HS-27A (cell line): ENCODE measurements at places on chromosomes 1 and 21.

DNA sequence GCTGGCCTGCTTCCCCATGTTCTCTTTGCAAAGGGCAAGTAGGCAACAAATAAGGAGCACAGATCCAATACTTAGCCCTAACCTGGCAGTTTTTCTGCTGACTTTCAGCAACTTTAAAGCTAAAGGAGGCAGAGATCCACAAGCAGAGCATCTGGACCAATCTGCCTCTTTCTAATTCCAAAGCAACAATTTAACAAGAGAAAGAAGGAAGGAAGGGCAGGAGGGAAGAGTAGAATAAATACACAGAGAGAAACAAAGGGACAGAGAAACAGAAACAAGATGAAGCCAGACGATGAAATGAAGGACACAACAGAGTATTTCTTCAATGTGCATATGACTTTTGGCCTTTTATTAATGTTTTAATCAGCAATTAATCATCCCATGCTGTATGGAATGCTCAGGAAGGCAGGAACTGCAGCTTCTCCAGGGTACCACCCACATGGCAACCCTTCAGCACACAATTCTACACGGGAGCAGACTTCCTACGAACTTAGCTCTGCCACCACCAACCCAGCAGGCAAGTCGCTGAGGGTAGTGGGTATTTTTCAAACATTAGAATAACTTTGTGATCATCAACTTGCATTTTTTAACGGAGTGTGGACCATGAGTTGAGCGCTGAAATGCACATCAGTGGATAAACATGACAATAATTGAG, 15.3 kb downstream of the CLCC1 start:
- no peak for DNase-seq

GRCh38 chr1:18496497-18497235, 15.9 kb downstream of the KLHDC7A start:
- no peak for DNase-seq

GRCh38 chr1:172325531-172325930, 95.0 kb upstream of the C1orf105 start:
- DNase-seq = no peak

- no peak for DNase-seq
Measured at GRCh38 chr1:33326785-33327184, 5.9 kb upstream of the A3GALT2 start.

GRCh38 chr21:28953247-28953646, 39.4 kb downstream of the LTN1 start:
- DNase-seq = no peak

DNA sequence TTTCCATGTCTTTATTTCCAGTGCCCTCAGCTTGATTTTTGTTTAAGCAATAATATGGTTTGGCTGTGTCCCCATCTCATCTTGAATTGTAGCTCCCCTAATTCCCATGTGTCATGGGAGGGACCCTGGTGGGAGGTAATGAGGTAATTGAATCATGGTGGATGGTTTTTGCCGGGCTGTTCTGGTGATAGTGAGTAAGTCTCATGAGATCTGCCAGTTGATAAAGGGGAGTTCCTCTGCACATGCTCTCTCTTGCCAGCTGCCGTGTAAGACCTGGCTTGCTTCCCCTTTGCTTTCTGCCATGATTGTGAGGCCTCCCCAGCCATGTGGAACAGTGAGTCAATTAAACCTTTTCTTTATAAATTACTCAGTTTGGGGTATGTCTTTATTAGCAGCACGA, 559.6 kb upstream of the ADAMTS5 start:
- no peak for DNase-seq

GRCh38 chr1:100683448-100684349, 35.8 kb upstream of the VCAM1 start:
- DNase-seq = no peak

DNA sequence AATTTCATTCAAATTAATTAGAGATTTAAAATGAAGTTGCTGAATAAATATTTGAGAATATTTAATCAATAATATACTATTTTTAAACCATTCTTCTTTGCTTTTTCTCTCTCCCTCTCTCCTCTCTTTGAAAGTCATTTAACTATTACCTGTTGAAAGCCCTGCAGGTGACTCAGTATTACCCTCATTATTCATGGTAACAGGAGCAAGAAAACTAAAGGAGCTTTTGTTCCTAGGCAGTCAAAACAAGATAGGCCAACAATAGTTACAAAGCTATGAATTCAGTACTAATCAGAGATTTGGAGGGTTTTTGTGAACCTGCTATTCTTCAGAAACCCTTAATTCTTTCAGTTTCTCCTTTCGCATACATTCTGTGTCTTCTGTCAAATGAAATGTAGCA, 721.3 kb upstream of the NCAM2 start:
- DNase-seq = no peak

DNA sequence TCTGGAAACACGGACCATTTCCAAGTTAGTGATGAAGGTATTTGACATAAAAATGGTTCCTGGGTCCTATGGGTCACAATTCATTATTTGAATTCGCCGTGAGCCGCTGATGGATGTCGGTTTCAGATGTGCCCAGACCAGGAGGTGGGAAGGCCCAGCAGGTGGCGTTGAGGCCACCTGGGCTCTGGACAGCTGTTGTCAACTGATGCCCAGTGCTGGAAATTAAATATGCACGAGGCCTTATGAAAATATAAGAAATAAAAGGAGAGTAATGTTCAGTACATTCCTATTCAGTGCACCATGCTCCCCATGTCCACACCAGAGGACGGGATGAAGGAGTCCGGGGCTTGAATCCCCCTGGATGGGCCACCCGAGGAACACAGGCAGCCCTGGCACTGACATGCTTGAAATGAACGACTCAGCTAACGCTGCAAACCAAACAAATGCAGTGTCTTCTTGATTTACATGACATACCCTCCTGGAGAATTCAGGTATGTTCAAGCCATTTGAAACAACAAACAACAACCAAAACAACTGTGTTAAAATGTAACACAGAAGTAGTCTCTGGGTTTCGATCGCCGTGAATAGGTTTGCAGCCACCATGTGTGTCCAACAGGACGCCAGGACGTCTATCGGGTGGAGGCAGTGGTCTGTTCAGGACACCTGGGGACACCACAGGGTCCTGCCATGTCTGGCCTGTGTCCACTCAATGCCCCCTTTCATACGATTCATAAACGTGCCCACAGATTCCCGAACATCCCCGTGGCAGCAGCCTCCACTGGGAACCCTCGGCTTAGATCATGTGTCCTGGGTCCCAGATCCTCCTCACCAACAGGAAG, 6.1 kb downstream of the TFF3 start:
- no peak for DNase-seq

DNA sequence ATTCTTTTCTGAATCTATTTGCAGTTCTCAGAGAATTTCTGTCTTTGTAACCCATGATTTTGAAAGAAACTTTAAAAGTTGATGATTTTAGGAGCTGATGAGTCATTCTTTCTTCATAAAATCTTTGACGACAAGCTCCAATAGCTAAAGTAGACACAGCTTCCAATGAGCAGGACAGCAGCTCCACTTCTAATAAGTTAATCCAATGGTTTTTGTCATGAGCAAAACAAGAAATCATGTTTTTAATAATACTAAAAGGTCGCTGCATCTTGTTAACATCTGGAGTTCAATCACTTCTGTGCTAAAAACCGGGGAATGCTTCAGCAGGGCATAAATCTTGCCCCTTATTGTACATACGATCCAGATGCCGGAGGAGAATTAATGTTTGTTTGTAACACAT, 48.9 kb upstream of the GORAB start:
- no peak for DNase-seq

GRCh38 chr1:230103306-230104173, 36.5 kb downstream of the GALNT2 start:
- no peak for DNase-seq

DNA sequence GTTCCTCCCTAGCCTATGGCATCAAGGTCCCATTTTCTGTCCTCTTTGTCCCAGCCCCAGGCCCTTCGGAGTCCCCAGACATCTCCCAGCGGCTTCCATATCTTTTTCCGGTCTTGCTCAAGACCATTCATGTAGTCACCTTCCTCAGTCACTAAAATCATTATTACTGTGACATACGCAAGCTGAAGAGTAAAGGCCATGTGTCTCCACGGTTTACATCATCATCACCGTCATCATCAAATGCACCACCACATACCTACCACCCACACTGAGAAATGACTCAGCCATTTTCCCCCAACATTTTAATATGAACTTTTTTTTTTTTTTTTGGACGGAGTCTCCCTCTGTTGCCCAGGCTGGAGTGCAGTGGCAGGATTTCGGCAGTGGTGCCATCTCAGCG, 43.4 kb downstream of the FHAD1 start:
- DNase-seq = no peak

DNA sequence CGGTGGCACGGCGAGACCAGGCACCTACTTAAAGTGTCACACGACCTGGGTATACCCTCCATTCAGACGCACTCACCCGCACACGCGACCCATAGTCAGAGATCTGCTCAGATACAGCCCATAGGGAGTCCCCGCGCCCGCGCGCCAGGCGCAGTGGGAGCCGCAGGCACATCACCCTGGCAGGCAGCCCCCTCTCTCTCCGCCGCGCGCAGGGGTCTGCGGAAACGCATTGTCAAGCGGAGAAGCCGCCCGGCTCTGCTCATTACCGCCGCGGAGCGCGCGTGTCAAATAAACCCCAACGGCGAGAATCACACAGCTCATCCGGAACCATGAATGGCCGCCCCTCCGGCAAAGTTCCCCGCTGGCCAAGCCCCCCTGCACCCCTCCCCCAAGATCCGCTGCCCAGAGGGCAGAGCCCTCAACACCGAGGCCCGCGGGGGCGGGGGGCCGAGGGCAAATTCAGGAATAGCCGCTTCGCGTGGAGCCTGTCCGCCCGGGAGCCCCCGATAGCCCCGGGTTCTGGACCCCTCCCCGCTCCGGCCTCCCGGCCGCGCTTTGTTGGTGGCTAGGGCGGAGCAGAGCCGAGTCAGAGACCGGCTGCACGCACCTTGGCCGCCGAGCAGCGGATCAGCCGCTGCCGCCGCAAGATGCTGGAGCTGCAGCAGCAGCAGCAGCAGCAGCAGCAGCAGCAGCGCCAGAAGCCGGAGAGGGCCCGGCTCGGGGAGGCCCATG, 522 bp downstream of the LRP8 start:
- no peak for DNase-seq

- DNase-seq = no peak
Measured at GRCh38 chr1:29883411-29883832, 647.1 kb downstream of the PTPRU start.

GRCh38 chr1:201517631-201518030, 10.7 kb upstream of the CSRP1 start:
- no peak for DNase-seq

DNA sequence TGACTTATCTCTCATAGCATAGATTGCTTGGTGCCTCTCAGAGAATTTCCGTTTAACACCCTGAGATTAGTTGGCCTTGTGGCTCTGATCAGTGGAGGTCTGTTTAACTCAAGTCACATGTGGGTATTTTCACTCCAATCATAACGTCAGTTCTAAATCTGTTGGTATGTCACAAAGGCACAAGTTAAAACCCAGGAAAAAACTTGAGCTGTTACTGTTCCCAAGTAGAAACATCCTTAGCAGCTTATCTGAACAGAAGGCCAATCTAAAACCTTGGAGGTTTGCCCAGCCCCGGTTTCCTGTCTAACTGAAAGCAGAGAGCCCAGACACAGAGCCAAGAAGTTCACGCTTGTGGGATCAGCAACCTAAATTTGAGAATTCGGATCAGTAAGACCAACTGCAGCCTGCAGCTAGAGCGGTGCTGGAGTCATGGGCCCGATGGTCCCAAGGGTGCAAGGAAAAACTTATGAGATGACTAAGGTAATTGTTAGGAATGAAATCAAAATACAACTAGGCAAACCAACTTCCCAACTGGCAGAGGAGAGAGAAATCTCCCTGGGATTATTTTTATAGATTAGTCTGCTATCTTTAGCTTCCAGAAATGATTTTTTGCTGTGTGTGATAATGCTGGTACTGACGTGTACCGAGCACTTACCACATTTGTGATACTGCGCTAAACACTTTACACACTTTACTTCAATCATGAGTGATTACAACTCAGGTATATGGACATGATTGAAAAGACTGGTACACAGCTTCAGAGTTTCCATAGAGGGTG, 90.2 kb upstream of the C1orf21 start:
- DNase-seq = peak; percentile 69

GRCh38 chr1:13759072-13759471, 59.1 kb downstream of the PRDM2 start:
- no peak for DNase-seq

- DNase-seq = no peak
Measured at GRCh38 chr1:245332513-245332912, 177.7 kb downstream of the KIF26B start.

DNA sequence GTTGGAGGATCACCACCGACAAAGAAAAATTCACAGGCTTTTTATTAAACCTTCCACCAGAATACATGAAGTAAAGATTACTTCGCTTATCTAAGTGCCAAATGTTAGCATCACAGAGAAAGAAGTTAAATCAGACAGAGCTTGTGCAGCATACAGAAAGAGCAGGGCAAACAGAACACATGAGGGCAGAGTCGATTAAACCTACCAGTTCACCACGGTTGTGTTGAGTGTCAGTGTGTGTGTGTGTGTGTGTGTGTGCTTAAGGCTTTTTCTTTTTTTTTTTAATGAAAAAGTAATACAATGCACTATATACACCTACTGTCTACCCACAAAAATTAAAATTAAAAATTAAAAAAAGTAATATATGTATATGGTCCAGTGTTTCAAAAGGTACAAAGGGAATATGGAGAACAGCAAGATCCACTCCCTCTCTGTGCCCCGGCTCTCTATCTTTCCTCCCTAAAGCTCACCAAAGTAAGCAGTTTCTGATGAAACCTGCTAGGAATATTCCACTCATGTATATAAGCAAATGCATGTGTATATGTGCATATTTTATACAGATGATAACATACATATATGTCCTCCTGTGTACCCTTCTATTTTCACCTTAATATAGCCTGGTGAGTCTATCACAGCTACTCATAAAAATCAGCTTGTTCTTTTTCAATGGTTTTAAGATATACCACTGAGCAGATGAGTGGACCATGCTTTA, 17.7 kb downstream of the YIPF1 start:
- no peak for DNase-seq

DNA sequence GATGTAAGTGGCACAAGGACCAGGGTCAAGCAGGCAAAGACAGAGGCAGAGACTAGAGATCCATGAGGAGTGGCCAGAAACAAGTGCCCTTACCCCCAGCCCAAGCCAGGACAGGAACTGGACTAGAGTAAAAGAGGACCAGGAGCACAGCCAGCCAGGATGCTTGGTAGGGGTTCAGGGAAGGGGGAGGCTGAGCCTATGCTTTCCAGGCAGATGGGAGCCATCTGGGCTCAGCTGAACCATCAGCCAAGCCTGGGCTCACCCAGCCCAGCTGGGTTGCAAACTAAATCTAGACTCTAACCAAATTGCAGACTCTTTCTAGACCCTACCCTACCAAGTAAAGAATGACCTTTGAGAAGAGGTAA, 15.2 kb downstream of the PDZK1IP1 start:
- DNase-seq = no peak

- peak; percentile 93 for DNase-seq
Measured at GRCh38 chr1:234772345-234773147, 162.6 kb upstream of the IRF2BP2 start.

GRCh38 chr1:10888291-10888690, 91.8 kb upstream of the CASZ1 start:
- no peak for DNase-seq
